ENCODE measurements at places on chromosomes 16 and 17.

DNA sequence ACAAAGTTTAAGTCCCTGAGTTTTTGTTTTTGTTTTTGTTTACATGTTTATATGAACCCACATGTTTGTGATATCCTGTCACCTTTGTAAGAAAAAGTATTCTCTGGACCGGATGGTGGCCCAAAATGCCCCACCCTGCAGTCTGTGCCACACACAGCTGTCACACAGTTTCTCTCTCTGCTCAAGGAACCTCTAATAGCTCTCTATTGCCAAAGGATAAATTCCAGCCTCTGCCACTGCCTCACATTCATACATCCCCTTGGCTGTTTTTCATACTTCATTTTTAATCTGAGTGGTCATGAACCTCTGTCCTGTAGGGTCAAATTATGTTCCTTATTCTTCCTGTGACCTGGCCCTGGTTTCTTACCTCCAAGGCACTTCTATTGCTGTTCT lies 520.3 kb upstream of the CDH5 start:
- no peak for DNase-seq

DNA sequence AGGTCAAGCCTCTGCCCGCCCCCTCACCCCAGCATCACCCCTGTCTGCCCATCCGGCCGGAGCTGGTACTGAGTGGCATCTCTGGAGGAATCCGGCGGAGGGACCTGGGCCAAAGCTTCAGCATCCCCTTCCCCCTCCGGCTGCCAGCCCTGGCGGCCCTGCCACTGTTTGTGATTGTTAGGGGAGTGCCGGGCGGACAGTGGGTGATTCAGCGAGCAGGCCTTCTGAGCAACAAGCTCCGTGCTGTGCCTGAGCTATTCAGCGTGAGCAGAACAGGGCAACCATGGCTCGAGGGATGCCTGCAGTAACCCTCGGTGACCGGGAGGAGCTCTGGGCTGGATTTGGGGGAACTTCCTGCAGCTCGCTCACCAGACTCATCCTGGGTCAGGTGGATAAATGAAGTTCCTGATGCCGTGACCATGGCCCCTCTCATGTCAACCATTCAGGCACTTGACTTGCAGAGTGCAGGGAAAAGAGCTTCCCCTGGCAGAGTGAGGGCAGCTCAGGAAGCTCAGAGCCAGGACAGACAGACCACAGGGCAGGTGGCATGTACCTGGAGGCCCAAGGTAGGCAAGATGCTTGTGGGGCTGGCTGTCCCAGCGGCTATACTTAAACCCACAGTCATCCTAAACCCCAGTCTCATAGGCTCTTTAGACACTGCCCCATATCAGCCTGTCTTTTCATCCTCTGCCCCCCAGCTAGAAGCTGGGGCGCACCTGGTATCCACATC lies 24.3 kb upstream of the MLKL start:
- no peak for DNase-seq

DNA sequence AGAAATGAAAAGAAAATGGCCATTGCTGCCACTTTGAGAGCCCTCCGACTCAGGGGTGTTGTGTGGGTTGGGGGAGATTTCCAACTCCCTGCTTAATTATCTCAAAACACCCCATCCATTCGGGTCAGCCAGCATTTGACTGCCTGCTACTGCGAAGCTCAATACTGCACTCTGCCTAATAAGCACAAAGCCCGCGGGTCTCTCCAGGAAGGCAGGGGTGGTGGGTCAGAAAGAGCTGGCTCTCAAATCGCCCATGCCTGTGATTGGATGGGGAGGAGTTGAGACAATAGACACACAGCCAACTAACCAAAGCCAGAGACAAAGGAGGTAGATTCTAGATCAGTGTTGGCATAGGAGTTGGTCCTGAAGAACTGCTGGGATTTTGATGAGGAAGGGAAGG lies 2.3 kb upstream of the XAF1 start:
- DNase-seq, result no peak

- no peak for DNase-seq
Measured at GRCh38 chr17:40560592-40561293, 4.5 kb downstream of the CCR7 start.

DNA sequence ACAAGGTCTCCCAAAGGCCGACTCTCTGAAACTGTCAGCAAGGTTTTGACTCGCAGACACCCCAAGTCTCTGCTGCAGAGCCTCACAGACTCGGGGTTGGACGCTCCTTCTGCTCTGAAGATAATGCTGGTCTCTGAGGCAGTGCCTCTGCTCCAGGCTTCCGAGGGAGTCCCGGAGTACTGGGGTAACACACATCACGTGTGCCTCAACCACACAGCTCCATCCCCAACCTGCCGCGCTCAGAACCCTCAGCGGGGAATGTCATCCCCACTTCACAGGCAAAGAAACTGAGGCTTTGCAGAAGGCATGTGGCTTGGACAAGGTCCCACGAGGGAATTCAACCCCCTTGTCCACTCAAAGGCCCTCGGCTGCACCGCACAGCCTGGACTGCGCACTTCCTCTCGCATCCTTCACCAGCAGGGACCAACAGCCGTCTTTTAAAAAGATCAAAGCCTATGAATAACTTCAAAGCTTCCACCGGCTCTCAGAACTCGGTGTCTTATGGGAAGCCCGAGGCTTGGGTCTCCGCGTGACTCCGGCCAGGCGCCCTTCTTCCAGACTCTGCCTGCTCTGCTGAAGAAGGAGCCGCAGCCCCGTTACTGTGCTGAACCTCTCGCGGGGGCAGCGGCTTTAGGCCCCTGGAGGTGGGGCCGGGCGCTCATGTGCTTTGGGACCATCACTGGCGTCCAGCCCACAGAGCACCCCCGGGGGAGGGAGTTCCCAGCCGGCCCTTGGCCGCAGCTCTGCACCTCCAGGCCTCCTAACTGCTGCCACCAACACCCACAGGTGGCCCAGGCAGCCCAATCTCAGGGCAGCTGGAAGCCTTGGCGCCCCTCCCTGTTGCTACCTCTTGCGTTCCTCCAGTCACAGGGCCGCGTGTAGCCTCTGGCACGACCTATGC lies 2.2 kb downstream of the TMEM204 start:
- peak; percentile 58 for DNase-seq

DNA sequence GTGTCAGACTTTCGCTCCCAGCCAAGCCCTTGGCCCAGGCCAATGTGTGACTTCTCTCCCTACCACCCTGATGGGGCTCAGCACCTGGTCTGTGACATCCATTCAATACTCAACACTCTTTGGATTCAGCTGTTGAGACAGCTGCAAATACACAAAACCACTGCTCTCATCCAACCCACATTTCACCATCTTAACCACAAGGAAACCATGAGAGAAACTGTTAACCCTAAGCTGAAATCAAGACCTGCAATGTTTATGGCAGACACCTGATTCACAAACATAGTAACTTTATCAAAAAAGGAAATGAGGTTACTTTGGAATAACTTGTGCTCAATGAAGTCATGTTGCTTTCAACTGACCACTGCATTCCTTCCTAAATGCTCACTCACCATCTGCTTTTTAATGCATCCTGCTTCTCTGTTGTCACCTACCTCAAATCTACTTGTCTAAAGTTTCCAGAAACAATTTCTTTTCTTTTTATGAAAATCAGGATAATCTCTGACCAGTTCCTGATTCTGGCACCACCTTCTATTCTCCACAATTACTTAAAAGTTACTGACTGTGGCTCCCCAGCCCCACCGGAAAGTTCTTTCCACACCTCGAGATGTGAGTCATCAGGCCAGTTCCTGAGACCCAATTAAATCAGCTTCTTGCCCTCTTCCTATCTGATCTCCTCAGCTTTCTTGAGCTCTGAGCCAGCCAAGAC lies 88.2 kb downstream of the NOG start:
- DNase-seq, result no peak

- no peak for DNase-seq
Measured at GRCh38 chr17:66850692-66851091, 15.8 kb downstream of the CACNG5 start.

GRCh38 chr16:68481636-68482035 lies 33.3 kb upstream of the SMPD3 start:
- DNase-seq, result no peak
